ENCODE measurements at places on chromosomes 4 and X.

DNA sequence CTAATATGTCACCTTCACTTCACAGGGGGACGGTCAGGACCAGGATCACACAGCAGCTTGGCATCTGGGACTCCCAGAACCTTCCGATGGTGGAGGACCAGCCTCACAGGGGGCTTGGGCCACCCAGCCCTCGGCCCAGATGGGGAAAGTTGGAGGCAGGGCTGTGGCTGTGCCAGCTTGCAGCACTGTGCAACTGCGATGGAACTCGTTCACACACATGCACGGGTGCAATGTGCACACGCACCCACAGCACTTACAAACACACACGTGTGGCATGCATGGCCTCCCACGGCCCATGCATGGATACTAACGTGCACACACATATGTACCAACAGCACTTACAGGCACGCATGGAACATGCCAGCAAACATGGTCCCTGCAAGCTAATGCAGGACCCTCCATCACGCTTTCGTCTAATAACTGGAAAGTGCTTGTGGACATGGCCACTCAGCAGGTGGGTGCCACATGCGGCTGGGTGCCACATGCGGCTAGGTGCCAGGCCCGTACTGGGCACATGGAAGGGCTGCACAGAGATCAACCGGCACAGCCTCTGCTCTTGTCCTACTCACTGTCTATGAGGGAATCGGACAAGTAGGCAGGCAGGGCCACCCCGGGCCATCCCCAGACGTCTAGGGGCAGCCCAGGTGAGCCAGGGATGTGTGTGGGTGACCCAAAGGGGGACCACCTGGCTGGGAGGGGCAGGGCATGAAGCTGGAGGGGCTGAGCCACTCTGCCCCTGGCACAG is 63.2 kb downstream of the ADRA2C start:
- DNase-seq: no peak

- DNase-seq: no peak
Observed at GRCh38 chr4:88101165-88101564, 57.3 kb downstream of the ABCG2 start.

- DNase-seq: no peak
Observed at GRCh38 chrX:119726900-119727555, 31.4 kb upstream of the SOWAHD start.

DNA sequence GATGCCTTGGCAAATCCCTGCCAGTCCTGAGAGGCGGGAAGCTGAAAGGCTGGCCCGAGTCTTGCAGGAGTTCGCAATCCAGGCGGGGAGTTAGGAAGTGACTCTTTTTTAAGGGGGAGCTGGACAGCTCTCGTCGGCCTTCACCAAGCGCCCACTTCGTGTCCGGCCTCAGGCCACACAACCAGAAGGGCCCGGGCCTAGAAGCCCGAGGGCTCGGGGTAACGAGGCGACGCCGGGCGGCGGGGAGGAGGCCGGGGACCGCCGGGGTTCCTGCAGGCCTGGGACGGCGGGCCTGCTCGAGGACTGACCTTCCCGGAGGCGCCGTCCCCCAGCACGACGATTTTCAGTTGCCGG is 395 bp downstream of the RAB28 start:
- DNase-seq: no peak

DNA sequence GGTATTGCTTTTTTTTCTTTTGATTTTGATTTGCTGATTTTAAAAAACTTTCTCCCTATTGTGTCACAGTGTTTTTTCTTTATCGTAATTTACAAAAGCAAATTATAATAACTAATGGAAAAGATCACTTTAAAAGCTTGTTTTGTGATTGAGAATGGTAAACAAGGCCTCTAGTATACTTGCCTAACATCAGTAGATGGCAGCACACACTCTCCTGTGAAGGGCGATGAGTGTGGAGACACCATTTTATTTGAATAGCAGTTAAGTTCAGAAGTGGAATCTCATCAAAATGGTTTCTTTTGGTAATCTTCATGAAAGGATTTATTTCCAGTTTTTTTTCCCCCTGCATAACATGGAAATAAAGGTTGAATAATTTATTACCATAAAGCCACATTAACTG is 72.3 kb downstream of the PAK3 start:
- DNase-seq: no peak
